ENCODE measurements at places on chromosomes 7 and 10.

GRCh38 chr10:97910661-97911060 is 61.0 kb downstream of the GOLGA7B start:
- no peak for DNase-seq

- no peak for DNase-seq
These were observed 639.0 kb downstream of the CNTNAP2 start for GRCh38 chr7:146755585-146755984.

DNA sequence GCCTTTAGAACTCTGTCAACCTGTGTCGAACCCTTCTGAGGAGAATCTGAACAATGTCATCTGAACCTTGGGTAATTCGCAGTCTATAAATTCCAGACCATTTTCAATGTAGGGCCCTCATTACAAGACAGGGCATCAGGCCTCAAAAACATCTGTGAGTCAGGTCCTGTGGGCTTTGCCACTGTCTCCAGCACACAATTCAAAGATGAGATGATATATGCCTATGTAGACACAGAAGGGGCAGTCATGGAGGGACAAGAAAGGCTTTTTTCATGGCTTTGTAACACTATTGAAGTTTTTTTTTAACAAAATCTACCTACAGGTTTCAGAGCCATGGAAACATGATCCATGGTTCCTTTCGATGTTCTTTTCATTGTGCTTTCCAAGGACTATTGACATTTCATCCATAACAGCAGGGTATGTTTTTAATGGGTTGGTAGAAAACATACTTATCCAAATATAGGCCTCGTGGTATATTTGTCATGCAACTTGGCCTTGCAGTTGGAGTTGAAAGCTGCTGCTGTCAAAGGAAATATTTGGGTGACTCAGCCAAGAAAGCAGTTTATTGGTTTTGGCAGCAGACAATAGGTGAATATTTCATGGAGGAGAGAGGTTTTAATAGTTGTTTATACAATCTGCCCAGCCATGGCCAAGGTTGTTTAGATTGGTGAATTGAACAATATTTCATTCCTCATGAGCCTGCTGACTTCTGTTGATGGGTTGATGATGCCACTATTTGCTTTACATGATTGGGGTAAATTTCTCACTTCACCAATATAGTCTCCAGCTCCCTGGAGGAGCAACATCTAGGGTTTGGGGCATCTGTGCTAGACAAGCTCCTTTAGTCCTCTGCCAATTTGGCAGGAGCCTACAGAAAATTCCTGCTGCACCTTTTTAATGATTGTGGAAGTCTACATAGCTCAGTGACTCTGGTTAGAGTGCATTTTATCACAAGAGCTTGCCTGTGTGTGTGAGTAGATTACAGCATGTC is 158.4 kb upstream of the TMEM72 start:
- DNase-seq = peak; percentile 60

DNA sequence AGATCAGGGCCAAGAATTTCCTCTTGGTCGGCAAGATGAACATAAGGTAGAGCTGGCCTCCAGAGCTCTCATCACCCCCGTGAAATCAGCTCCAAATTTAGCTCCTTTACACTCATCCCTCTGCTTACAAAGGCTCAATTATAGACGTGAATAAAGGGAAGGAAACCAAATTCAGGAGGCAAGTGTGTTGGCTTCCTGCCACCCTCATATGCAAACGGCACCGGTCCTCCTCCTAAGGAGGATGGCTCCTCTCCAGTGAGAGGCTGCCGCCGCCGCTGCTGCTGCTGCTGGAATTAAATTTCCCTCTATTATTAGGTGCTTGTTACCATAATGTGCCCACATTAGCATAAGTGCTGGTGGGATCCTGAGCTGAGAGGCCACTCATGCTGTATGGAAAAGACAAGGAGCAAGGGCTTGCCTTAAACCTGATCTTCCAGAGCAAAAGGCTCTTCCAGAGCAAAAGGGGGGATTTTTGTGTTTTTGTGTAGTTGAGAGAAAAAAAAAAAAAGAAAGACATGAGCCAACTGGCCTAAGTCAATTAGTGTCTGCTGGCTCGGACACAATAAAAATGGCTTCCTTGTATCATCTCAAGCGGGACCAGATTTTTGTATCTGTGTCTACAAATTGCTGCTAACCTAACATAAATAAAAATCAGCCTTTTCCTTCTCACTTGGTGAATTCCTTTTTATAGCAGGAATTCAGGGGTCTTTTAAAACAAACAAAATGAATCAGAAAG is 68.4 kb downstream of the CDHR3 start:
- DNase-seq = no peak

DNA sequence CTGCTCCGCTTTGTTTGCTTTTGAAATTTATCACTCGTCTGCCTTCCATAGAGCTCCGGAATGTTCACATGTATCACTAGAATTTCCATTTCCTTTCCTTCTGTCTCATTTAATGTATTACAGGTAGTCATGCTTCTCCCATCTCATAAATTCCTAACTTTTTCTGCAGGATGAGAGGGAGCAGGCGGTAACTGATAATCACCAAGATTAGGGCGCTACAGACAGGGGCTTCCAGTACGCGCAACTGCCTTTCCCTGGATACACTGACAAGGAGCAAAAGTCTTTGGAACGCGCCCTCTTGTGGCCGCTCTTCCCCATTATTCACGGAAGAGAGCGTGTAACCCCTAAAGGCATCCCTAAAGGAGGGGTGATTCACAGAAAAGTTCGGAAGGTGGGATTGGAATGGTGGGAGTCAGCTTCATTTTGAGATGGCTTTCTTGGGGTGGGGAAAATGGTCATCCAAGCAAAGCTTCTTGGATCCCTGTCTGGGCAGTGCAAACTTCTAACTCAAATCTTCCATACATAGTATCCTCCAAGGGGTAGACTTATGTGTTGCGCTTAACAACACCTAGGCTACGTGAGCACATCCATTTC is 6.5 kb downstream of the INHBA start:
- peak; percentile 82 for DNase-seq

DNA sequence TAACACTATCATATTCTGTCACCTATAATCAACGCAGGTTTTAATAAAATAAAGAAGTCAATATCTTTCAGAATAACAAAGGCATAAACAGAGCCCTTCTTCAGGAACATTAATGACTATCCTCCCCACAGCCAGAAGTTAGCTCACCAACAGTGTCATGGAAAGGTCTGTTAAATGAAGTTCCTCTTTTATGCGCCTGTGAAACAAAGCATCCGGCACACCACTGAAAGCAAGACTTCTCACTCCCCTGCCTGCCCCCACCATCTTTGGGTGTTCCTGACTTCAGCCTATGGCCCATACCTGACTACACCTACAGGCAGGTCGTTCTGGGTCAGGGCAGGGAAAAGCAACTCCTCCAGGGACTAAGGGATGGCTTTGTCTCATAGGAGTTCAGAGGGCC is 205.4 kb downstream of the FANK1 start:
- no peak for DNase-seq

- no peak for DNase-seq
These were observed 77.7 kb downstream of the ICA1 start for GRCh38 chr7:8184221-8184620.

GRCh38 chr7:120783721-120784120 is 74.2 kb downstream of the TSPAN12 start:
- DNase-seq = no peak

- DNase-seq = no peak
These were observed 22.3 kb downstream of the CNPY1 start for GRCh38 chr7:155524018-155524556.

DNA sequence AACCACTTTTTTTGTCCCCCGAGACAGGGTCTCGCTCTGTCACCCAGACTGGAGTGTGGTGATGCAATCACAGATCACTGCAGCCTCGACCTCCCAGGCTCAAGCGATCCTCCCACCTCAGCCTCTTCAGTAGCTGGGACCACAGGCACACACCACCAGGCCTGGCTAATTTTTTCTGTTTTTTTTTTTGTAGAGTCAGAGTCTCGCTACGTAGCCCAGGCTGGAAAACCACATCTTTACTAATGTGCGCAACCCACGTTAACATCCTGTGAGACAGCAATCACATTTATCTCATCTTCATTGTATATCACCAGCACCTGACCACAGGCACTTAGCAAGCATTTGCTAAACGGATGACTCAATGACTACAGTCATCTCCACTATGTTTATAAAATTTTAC is 77.8 kb upstream of the ATP6V0A4 start:
- DNase-seq = no peak

DNA sequence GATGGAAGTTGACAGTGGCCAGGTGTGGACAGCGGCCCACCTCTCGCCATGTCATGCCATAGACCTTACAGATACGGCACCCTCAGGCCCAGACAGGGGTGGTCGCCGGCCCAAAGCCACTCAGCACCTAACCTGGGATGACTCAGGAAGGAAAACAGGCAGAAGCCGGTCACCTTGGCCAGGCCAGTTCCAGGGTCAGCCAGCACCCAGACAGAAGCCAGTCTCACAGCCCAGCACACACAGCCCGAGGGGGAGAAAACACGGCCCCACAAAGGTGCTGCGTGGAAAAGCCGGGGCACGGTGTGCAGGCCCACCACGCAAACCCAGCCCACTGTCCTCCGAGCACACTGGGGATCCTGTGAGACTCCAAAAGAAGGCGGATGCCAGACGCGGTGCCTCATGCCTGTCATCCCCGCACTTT is 95.2 kb upstream of the DNAAF5 start:
- DNase-seq = no peak

GRCh38 chr10:31942892-31943291 is 14.3 kb upstream of the ARHGAP12 start:
- DNase-seq = no peak

GRCh38 chr7:15488401-15488800 is 73.4 kb downstream of the AGMO start:
- no peak for DNase-seq

DNA sequence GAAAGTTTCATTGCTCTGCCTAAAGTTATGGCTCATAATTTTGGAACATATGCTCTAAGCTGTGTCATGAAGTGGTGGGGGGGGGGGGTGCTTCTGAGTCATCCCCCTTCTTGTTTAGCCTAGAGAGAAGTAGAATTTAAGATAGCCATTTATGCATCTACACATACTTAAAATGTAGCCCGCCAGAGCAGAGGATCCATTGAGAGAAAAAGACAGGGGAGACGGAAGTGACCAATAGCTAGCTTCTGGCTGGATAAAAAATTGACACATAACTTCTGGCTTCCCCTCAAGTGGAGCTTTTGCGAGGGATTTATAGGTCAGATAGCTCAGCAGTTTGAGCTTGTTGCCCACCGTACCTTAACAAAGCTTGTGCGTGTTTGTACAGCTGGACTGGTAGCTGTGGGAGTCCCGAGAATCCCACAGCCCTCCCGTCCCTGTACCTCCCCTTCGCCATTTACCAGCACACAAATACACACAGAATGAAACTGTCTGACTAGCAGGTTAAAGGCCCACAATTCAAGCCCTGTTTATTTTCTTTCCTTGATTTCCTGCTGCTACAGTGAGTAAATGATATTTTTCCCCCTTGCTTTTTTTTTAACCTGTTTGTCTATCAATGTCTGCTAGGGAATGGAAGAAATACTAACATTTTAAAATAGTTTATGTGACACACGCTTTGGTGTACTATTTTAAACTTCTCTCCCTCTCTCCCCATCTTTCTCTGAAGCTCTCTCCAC is 232.6 kb upstream of the FERD3L start:
- peak; percentile 62 for DNase-seq

DNA sequence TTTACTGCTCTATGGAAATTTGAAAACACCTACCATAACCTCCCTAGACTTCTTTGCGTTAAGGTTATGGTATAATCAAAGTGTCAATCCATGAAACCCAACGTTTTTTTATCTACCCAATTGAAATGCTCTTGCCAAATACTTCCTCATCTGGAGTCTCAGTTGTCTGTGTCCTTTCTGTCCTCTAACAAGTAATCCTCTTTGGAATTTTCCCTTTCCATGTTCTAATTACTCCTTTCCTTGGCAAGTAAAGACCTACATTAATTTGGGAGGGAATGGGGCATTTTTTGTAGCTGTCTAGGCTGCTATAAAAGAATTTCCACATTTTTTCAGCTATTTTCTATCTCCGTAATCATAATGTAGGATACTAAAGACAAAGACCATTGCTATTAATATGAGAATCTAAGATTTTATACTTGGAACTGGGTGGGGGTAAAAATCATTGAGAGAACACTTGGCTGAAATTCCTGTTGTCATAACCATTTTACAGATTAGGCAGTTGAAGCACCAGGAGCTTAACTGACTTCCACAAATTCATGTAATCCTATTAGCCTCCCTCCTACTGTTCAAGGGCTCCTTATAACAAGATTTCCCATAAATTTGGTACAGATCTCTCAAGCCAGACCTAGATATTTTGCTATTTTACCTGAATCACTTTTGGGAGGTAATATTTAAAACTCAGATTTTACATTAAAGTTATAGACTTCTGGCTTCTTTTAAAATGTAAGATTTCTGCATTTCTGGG is 1307.6 kb downstream of the XPNPEP1 start:
- no peak for DNase-seq

DNA sequence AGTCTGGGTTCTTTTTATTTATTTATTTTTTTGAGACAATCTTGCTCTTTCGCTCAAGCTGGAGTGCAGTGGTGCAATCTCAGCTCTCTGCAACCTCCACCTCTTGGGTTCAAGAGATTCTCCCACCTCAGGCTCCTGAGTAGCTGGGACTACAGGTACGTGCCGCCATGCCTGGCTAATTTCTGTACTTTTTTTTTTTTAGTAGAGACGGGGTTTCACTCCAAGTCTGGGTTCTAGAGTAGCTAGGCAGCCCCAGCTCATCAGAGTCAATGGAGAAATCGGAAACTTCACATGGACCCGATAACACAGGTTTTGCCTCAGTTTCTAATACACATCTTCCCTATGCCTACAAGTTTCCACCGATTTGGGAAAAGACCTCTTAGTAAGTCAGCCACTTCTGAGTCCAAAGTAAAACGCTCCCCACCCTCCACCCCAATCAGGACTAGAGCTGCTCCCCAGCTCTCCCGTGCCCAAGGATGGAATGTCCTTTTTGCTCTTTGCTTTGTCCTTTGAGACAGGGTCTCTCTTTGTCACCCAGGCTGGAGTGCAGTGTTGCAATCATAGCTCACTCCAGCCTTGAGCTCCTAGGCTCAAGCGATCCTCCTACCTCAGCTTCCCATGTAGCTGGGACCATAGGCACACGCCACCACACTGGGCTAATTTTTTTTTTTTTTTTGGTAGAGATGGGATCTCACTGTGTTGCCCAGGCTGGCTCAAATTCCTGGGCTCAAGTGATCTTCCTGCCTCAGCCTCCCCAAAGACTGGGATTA is 3.8 kb upstream of the SERPINE1 start:
- no peak for DNase-seq

- DNase-seq = no peak
These were observed 312.5 kb downstream of the PPP1R3A start for GRCh38 chr7:113606325-113606724.

- DNase-seq = no peak
These were observed 90.6 kb downstream of the ZRANB1 start for GRCh38 chr10:125032474-125033020.

- DNase-seq = no peak
These were observed 9.4 kb upstream of the CTTNBP2 start for GRCh38 chr7:117882594-117882993.

GRCh38 chr7:73828107-73828803 is 2.5 kb upstream of the CLDN4 start:
- DNase-seq = peak; percentile 47

- DNase-seq = peak; percentile 64
These were observed 40.8 kb downstream of the PRPS1L1 start for GRCh38 chr7:17986851-17987250.

- DNase-seq = no peak
These were observed 320.2 kb upstream of the FZD1 start for GRCh38 chr7:90944021-90944420.

Data from HS-27A (cell line).